KBM-7 (cell line): ENCODE measurements at places on chromosomes 7 and 10.

- DNase-seq, result no peak
Observed at GRCh38 chr7:55099821-55100543, 81.2 kb downstream of the EGFR start.

GRCh38 chr10:12957081-12957480 is 44.4 kb downstream of the CCDC3 start:
- no peak for DNase-seq

DNA sequence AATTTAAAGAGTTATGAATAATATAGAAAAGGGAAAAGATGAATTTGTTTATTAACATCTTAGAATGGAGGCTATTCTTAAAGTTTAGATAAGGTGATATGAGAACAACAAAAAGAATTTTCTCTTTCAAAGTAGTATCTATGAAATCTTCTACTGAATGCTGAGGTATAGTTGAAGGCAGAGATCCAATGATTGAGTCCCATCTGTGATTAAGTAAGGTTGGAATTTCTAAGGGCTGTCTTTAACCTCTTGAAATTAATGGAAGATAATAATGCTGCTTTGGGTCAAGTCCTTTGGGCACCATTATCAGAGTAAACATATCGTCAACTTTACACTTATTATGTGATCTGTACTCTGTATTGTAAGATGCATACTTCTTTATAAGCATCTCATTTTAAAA is 307.9 kb downstream of the PRKG1 start:
- DNase-seq, result no peak

DNA sequence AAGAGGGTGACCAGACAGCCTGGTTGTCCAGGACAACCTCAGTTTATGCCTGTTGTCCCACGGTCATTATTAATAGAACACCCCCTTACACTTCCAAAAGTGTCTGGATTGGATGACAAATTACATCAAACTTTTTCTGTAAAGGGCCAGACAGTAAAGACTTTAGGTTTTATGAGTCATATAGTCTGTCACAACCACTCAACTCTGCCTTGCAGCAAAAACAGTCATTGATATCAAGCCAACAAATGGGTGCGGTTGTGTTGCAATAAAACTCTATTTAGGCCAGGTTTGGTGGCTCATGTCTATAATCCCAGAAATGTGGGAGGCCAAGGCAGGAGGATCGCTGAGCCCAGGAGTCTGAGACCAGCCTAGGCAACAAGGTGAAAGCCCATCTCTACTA is 66.7 kb upstream of the ATP6V0A4 start:
- no peak for DNase-seq

DNA sequence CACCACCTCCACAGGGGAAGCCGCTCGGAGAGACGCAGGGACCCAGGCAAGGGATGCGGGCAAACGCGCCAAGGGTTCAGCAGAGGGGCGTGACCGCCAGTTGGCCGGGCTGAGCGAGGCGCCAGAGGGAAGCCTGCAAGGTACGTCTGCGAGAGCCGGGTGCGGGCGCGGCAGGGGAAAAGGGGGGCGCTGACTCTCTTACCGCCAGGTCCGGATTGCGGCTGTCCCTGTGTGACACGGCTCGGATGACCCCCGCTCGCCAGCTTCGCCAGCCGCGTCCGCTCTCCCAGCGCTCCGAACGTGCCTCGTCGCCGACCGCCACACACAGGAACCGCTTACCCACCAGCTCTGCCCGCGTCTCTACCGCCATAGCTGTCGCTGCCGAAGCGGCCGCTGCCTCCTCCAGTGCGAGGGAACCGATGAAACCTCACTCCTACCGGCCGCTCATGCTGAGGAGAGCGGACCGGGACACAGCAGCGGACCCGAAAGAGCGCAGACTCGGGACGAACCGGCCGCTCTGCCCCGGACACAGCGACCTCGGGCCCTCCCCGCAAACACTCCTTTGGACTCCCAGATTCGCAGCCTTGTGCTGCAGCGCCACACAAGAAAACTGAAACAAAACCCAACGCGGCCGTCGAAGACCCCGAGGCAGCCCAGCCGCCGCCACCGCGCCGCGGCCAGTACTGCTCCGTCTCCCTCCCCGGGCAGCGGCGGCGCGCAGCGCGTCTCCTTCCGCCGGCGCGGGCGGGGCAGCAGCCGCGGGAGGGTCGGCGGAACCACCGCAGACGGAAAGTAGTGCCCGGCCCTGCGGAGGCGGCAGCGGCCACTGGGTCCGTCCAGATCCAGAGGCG is at the start of gene JMJD1C:
TSS of gene JMJD1C (minus strand) at position 685 of the 851 bp plus-strand sequence. CDS start at position 370, 315 bp downstream.
- DNase-seq, result peak; percentile 81

GRCh38 chr7:34109936-34110780 is 204.8 kb downstream of the BMPER start:
- no peak for DNase-seq

DNA sequence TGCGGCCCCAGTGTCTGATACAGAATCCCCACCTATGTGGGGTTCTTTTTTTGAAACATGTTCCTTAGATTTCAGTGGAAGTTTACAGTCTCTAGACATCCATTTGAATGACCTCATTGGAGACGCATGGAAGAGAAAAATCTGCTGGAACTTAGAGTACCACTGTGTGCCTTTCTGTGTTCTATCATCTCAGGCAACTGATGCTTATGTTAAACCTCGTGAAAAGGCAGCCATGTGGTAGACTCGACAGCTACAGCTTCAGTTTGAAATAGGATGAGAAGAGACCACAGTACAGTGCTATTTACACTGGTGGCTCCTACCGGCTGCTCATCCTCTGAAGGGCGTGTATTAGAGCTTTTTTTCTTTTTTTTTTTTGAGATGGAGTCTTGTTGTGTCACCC is 74.4 kb downstream of the FAM171A1 start:
- no peak for DNase-seq

- no peak for DNase-seq
Observed at GRCh38 chr7:142696456-142697179, 52.7 kb upstream of the PRSS1 start.

- DNase-seq, result no peak
Observed at GRCh38 chr10:96614515-96614914, 27.7 kb upstream of the TM9SF3 start.
